ENCODE measurements at places on chromosomes 1 and 21.

GRCh38 chr1:195851016-195851601, 757.1 kb downstream of the KCNT2 start:
- no peak for DNase-seq

- no peak for DNase-seq
Measured at GRCh38 chr1:29264773-29265389, 28.6 kb downstream of the PTPRU start.

DNA sequence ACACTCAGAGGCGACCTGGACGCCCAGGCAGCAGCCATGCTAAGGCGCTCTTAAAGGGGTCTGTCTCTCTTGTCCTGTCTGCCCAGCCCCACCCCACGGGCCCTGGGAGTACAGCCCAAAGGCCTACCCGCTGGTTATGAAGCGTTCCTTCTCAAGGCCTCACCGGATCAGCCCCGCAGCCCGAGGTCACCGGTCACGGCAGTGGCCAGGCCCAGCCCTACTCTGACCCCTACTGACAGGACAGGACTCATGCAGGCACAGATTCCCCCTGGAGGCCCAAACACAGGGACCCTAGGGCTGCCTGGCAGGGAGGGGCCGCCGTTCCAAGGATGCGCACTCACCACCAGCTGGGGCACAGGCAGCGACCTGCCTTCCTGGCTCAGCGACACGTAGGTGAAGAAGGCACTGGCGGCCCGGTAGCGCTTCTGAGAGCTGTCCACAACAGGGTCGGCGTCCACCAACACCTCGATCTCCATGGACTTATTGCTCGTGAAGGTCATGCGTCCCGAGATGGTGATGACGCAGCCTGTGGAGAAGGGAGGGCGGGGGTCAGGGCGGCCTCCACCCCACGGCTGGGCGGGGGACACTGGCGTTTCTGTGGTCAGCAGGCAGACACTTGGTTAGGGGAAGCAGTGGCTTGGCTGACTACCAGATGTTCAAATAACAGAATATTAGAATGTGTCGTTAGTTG, 20.0 kb upstream of the GPR153 start:
- DNase-seq: no peak

GRCh38 chr1:91916811-91917460, 31.0 kb upstream of the TGFBR3 start:
- DNase-seq: no peak

DNA sequence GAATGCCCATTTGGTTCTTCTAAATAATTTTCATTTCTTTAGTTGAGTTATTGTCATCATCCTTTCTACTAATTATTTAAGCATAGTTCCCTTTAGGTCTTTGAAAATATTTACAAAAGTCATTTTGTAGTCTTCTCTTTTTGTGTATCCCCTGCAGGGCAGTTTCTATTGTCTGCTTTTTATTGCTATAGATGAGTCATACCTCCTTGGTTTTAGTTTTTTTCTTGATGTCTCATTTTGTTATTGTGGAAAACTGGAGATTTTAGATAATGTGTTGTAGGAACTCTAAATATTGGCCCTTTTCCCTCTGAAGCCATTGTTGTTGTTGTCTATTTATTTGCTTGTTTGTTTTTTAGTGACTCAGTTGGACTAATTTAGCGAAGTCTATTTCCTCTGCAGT, 387.9 kb downstream of the NUF2 start:
- DNase-seq: no peak

DNA sequence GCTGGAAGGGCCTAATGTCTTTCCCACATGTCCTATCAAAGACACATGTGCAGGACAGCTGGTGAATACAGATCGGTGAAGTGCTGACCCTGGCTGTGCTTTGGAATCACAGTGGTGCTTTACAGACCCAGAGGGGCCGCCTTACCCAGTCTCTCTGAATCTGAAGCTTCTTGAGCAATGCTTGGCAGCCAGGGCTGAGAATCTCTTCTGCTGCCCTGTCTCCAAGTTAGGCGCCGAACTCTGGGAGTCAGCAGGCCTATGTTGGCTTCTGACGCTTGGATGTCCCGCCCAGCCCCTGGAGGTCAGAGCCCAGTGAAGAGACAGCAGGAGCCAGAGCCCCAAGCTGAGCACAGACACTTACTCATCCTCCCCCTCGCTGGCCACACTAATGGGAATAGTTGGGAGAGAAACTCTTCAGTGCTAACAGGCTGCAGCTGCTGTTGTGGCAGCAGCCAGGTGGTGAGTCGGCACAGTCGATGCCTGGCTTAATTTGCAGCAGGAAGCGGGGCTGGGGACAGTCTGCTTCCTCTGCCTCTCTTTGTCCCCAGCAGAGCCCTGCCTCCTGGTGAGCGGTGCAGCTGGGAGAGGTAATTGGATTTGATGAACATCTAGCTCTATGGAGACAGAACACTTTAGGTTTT, 68.1 kb downstream of the URB2 start:
- DNase-seq: no peak

DNA sequence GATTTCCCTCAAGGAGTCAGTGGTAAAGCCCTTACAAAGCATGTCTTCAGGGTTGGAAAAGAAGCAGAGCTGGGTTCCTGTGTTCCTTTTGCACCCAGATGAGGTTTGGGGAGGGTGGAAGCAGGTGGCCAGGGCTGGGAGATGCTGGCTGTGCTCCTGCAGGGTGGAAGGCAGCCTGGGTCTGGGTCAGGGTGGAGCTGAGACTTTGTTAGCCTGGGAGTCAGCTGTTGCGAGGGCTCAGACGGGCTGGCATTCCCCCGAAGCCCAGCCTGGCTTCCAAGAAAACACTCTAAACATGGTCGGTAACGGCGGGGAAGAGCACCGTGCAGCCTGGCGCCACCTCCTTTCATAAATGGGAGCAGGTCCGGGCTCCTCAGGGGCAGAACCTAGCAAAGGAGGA, 43.7 kb upstream of the EPS8L3 start:
- no peak for DNase-seq

GRCh38 chr1:24544239-24544638, 11.6 kb upstream of the NCMAP start:
- DNase-seq: no peak

DNA sequence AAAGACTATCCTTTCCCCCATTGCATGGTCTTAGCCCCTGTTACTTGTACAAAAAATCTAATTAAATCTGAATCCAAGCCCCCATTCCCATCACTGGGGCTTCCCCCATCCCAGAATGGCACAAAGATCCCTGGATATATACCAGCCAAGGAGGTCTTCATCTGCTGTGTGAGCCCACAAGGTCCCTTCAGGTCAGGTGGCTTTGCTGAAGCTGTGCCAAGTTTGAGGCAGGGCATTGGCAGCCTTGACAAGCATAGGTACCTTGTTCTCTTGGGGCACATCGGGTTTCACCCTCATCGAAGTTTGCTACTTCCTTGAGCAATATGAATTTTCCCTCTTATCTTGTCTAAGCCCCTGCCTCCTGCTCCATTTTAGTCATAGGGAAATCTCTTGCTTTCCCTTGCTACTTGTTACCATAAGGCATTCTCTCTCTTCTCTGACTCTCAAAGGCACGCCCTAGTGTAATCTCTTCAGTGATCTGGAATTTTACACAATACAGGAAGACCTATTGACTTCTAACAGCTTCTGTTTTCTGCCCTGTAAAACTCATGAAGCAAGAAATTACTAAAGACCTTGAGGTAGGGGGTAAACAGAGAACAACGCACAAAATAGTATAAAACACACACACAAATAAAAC, 71.4 kb upstream of the COG2 start:
- DNase-seq: no peak

GRCh38 chr1:247386217-247386616, 29.8 kb upstream of the NLRP3 start:
- DNase-seq: no peak

DNA sequence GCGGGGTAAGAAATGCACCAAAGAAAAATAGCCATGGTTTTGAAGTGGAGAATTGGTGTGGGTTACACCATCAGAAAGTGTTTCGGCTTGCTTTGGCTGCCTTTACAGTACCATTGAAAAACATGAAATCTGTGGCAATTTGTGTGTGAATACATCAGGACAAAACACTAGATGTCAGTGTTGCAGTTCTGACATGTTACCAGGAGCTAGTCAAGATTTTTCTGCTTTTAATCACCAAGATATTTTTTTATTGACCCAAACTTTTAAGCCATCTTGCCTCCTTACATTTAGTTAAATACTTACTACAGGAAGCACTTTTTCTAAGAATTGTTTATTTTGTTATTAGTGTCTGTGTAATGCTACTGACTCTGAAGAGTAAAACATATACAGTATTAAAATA, 14.3 kb downstream of the RRP15 start:
- DNase-seq: no peak

- no peak for DNase-seq
Measured at GRCh38 chr1:2273401-2274090, 45.4 kb downstream of the SKI start.

GRCh38 chr21:39874206-39874605, 7.0 kb downstream of the PCP4 start:
- no peak for DNase-seq

DNA sequence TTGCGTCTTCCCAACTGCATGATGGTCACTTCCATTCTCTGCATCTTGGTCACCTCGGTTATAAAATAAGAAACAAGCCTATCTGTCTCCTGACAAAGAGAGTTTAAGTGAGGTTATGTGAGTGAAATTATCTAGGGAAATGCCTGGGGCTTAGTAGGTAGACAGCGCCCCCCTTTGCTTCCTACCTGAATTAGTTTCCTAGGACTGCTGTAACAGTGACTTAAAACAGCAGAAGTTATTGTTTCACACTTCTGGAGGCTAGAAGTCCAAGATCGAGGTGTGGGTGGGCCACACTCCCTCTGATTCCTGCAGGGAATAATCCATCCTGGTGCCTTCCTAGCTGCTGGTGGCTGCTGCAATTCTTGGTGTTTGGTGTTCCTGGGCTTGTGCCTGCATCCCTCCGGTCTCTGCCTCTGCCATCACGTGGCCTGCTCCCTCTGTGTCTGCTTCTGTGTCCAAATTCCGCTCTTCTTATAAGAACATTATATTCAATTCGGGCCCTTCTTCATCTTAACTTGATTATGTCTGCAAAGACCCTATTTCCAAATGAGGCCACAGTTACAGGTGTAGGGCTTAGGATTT, 92.6 kb downstream of the IGSF21 start:
- DNase-seq: no peak

DNA sequence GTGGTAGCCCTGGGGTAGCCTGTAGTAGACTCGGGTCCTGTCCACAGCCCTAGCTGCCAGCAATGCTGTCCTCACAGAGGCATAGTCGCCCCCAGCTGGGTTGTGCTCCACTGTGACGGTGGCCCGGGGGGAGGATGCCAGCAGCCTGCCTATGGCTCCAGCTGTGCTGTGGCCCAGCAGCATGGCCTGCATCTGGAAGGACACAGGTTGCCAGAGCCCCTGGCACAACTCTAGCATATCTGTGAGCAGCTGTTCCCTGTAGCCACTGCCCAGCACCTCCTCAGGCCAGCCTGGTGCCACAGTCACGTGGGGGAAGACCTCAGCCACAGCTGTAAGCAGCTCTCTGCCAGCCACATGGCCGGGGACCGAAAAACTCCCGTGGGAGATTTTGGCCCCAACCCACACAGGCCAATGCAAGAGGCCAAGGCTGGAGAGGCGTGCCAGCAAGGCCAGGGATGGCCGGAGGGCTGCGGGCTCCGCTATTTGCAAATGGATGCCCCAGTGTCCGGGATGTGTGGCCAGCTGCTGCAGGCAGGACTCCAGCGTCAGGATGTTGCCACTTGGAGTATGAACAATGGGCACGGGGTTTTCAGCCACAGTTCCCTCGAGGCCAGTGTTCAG, 13.9 kb downstream of the FAM151A start:
- no peak for DNase-seq

DNA sequence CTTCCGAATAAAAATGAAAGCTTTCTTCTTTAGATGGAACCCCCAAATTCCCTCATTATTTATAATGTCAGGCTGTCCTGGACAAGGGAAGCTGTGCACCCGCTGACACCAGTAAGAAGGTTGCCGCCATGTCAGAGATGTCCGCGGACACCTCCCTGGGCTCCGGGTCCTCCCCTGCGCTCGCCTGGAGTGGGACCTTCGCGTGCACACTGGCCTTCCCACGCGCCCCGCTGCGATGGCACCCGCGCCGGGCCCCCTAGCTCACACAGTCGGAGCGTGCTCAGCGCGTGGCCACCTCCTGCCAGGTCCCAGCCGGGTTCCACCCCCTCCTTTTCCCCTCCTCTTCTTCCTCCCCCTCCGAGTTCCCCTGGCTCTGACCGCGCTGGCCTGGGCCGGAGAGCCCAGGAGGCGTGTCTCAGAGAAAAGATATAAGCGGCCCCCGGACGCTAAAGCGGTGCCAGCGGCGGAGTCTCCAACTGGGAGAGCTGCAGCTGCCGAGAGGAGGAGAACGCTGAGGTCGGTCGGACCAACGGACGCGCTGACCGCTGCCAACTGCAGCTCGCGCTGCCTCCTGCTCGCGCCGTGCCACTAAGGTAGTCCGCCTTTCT, at the start of gene G0S2:
Gene G0S2 (plus strand): TSS at position 456 of the 608 bp plus-strand sequence. CDS start 273 bp downstream, outside the sequence.
- no peak for DNase-seq

GRCh38 chr21:44349847-44350772, 3.3 kb upstream of the TRPM2 start:
- DNase-seq: no peak

GRCh38 chr1:18643154-18644012, 12.7 kb downstream of the PAX7 start:
- DNase-seq: no peak

DNA sequence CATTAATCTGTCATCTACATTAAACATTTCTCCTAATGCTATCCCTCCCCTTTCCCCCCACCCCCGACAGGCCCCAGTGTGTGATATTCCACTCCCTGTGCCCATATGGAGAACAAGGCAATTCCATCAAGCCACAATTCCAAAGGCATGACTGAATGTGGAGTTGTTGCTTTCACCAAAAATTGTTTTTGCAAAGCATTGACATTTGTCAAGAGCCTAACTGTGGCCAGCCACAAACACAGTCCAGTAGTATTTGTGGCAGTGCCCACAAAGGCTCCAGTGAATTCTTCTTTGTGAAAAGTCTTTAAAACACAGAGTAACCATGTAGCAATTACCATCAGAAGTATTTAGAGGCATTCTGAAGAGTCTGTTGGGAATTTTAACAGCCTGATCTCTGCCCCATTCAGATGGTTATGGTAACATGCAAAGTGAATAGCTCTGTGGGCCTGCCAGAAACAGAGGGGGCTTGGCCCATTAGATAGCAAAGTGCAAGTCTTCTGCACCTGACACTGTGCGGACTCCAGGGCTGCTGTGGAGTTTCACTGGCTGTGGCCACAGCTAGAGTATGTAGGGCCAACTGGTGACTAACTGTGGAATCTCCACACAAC, 11.6 kb upstream of the LRRC53 start:
- no peak for DNase-seq

DNA sequence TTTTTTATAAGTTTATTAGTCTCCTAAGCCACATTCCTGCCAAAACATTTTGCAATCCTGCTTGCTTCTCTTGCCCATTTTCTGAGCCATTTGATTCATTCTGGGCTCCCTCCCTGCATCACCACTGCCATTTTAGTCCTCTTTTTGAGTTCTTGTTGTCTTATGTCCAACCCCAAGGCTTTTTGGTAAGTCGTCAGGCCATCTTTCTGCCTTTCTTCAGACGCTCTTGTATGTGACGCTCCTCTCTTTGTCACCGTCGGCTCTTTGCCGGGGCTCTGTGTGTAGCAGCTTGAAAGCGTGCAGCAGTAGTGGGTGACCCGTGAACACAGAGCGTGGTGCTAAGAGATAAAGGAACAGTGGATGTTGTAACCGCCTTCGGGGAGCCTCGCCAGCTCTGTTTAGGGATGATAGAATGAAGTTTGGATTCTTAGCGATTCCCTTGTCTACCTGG, 14.6 kb downstream of the HUNK start:
- DNase-seq: no peak
